ENCODE measurements at places on chromosomes 3 and 15.

DNA sequence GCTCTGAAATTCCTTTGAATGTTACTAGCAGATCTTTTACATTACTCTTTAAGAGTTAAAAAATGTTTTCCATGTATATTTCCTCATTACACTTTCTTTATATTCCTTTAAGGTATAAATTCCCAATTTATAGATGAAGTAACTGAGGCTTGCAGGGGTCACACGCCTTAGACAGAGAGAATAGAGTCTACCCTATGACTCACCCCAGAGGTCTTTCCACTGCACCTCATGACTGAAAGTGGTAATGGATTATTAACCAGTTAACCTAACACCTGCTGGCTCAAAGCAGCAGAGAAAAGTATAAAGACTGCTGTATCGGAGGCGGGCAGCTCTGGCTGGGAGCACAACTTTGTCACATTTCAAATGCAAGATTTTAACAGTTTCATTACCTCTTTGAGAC, 37.7 kb downstream of the LDHAL6B start:
- DNase-seq: no peak

DNA sequence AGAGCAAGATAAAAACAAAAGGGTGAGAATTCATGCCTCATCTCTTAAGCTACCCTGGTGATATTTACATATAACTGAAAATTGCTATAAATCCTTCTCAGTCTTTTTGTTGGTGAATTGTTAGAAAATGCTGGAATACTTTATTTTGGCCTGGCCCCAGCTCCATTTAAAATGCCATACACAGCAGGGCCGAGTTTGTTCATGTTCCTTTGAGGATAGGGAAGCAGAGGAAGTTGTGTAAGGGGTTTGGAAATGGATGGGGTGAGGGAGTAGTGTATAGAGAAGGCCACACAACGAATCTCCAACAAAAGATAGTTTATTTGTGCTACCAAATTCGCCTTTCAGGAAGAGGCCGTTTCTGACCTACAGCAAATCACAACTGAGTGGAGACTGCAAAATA, 78.6 kb upstream of the ADAMTS9 start:
- DNase-seq: no peak

DNA sequence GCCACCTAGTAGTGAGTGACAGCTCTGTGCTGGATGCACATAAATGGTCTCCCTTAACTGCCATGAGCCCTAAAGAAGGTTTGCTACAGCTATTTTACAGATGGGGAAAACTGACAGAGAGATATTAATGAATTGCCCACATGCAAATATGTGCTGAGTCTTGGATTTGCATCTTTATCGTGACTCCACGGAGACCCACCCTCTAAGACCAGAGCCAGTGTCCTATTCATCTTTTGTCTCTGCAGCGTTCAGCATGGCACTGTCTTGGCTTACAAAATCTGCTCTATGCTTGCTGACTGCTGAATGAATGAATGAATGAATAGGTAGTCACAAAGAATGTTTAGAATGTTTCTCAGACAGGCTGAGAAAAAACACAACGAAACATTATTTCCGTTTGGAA, 48.3 kb downstream of the BTD start:
- no peak for DNase-seq

DNA sequence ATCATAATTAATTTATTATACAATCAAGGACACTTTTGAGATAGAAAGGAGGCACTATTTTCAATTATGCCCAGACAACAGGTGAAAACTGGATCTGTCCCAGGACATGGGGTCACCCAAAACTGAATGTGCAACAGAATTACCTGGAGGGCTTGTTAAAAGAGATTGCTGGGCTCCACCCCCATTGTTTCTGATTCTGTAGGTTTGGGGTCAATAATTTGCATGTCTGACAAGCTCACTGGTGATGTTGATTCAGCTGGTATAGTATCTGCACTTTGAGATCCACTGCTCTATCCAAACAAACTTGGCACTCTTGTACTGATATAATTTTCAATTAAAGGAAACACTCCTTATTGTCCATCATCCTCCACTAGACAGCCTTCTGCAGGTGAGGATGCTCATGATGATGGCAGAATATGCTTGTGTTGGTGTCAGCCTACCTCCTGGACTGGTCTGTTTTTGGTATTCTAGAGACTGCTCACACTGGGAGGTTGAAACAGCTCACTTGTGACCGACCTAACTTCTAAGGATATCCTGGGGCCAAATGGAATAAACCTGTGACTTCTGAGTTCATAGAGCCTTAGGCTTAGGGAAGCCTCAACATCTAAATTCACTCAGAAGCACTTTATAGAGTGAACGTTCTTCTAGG, 2.2 kb downstream of the P2RY14 start:
- DNase-seq: no peak

GRCh38 chr3:10764259-10765051, 51.6 kb upstream of the SLC6A11 start:
- DNase-seq: no peak

- no peak for DNase-seq
Observed at GRCh38 chr15:51830276-51830806, 888 bp downstream of the TMOD3 start.

- peak; percentile 47 for DNase-seq
Observed at GRCh38 chr3:120554812-120555606, 41.1 kb upstream of the NDUFB4 start.

Measured in Right ventricle myocardium superior (tissue), 1 donor.